Glomerular endothelial cell (primary cell): ENCODE measurements at places on chromosomes 2 and 18. TPM values are rescaled to one million over a fixed set of nuclear protein-coding genes. Genes with fewer than 3 reads are reported as not detected.

Gene TMEM182
- 0.10 and 2.2 TPM in 2 replicates for total RNA-seq

Gene TDRD15
- not detected in 2 replicates for total RNA-seq

Gene CACNB4
- 0.10 and 0.82 TPM in 2 replicates for total RNA-seq

Gene STEAP3
- total RNA-seq = 17.4 and 23.8 TPM in 2 replicates

Gene SCG2
- total RNA-seq = 0.29 and 0.34 TPM in 2 replicates

Gene RAB17
- total RNA-seq = 0.39 and 1.5 TPM in 2 replicates

Gene SCYGR1
- total RNA-seq = not detected in 2 replicates

Gene ANKRD12
- 12.5 and 16.3 TPM in 2 replicates for total RNA-seq

Gene GRHL1
- 0.82 TPM in 1 of 2 replicates, not detected in the other for total RNA-seq

Gene TEX44
- not detected in 2 replicates for total RNA-seq

Gene FSHR
- total RNA-seq = not detected in 2 replicates

Gene FEV
- total RNA-seq = not detected in 2 replicates

Gene SLC4A5
- 0.10 and 0.18 TPM in 2 replicates for total RNA-seq

Gene IL1RL2
- 0.47 TPM in 1 of 2 replicates, not detected in the other for total RNA-seq

Gene RETREG2
- total RNA-seq = 43.8 and 48.0 TPM in 2 replicates

Gene ABCG5
- total RNA-seq = not detected in 2 replicates

Gene CFC1
- not detected in 2 replicates for total RNA-seq
